ENCODE measurements at places on chromosomes 1 and 21.
A peak's percentile ranks its signal among the peaks of the same experiment; 100 is the strongest.

GRCh38 chr1:163472651-163473248 is 151.0 kb downstream of the NUF2 start:
- DNase-seq: no peak

DNA sequence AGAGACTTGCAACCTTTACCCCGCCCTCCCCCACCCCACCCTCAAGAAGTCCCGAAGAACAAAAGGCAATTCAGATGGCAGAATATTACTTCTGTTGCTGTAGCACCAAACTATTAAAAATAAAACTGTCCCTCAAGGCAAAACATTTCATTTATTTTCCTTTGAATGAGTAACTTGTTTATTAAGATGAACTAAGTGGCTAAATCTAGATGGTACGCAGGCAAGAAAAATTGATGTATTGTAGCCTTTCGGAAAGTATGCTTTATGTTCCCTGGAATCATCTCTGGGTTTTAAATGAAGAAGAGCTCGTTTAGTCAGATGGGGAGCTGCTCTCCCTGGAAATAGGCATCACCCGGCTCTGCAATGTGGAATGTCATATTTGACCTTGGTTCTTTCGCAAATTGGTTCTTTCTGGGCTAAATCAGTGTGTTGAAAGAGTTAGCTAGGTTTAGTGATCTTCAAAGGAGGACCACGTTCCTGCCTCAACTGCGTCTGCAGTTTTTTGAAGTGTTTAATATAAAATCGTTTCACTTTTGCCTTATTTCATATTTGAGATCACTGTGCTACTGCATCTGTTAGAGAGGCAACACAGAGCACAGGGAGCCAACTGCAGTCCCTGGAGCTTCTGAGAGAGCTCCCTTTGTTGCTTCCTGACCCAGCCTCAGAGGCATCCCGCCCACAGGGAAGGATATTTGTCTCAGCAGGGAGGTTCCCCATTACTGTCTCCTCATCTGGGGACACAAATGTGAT is 61.8 kb downstream of the KIF26B start:
- no peak for DNase-seq

GRCh38 chr1:8424539-8425116 is 106.7 kb downstream of the SLC45A1 start:
- peak; percentile 67 for DNase-seq

DNA sequence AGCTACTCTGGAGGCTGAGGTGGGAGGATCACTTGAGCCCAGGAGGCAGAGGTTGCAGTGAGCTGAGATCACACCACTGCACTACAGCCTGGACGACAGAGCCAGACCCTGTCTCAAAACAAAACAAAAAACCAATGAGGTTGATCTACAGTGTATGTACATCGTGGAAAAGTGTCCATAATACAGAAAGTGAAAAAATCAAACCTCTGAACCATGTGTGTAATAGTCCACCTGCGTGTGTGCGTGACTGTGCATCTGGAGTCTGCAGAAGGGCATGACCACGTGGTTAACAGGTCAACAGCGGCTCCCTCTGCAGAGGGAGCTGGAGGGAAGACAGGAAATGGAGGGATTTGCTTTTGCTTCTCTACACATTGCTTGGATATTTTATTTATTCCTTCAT is 32.4 kb upstream of the ENO1 start:
- no peak for DNase-seq

DNA sequence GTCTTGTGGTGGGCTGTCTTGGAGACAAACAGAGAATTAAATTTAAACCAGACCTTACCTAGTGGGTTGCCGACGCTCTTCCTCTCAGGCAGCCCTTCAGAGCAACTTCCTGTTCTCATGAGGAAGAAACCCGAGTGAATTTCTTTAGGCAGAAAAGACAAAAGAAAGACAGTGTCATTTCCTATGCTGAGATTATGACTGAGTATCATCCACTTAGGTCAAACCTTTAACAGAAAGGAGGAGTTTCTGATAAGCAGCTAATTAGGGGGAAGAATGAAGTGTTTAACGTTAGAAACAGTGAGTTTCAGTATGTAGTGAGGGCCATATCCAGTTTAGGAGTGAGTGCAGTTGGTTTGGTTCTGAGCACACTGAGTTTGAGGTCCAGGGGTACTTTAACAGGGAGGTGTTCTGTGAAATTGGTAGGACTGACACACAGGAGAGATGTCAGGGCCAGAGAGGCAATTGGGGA is 38.7 kb downstream of the FASLG start:
- DNase-seq: peak; percentile 43

- DNase-seq: no peak
Observed at GRCh38 chr1:166377896-166378295, 211.1 kb upstream of the FAM78B start.

- DNase-seq: no peak
Observed at GRCh38 chr1:106721790-106722189, 334.7 kb upstream of the PRMT6 start.

GRCh38 chr1:241079047-241079446 is 278.0 kb downstream of the RGS7 start:
- DNase-seq: no peak

- no peak for DNase-seq
Observed at GRCh38 chr1:34302798-34303197, 126.1 kb downstream of the C1orf94 start.

DNA sequence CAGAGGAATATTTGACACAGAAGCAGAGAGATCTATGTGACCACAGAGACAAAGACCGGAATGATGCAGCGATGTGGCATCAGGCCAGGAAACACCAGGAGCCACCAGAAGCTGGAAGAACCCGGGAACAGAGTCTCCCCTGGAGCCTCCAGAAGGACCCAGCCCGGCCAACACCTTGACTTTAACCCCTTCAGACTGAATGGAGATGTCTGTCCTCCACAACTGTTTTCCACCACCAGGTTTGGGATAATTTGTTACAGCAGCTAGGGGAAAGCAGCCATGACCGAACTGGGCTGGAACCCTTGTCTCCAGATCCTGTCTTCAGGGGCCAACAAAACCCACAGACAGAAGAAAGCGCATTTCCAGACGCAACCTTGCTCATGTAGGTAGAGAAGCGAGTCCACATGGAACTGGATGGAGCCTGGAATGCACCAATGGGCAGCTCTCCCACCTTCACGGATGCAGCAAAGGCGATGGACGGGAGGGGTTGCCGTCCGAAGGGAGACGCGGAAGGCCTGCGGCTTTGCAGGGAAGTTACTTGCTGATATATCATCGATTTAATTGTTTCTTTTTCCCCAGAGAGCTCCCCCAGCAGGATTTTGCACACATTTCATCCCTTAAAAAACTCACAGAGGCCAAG is 396.6 kb downstream of the NPHP4 start:
- no peak for DNase-seq

DNA sequence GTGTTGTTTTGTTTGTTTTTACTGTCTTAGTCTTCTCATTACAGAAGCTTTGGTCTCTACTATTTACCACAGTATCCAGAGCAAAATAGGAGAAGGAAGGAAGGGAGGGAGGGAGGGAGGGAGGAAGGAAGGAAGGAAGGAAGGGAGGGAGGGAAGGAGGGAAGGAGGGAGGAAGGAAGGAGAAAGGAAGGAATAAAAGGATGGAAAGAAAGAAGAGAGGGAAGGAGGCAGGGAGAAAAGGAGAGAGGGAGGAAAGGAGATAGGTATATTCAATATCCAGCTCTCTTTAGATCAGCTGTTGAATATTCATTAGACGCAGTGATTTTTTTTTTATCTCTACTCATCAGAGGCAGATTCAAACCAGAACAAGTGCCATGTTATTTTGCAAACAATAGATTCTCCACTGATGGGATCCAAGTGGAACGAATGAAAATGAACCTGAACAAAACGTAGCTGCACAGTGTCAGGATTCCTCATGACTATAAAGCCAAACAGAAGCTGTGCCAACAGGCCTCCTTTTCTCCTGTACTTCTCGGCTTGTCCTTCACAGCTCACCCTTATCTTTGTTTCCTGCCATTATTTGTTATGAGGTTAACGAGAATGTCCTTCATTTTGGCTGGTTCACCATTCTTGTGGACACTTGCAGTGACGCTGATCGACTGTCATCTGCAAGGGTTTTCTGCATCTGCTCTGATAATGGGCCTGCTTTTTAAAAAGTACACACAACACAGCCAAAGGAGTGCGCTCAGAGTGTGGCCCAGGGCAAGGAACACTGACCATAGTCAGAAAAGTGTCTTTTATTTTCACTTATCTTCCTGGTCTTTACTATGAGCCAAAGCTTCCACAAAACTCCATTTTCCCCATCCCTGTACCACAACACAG is 7.8 kb upstream of the NTPCR start:
- no peak for DNase-seq

DNA sequence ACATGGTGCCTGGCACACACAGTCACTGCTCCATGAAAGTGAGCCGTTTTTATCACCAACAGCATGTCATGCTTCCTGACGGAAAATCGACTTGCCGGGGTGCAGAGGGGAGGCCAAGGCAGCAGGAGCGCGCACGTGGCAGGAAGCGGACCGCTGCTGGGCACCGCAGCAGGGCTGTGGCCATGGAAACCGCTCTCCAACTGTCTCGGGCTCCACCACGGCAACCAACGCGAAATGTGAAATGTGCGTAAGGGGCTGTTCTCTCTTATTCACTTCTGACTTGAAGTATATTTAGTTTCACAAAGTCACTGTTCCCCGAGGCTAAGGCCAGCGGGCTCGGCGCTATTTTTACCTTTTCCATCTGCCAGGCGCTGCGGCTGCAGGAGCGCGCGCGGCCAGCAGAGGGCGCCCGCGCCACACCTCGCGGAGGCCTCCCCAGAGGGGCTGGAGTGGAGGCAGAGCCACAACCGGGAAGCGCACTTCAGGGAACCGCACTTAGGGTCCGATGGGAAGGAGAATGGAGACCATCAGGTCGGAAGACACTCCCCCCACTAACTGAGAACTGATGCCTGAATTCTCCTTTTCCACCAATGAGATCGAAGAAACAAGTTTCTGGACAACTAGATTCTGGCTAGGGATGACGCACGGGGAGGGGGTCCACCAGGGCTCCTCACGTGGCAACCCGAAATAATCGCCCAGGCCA is 19.7 kb downstream of the RCC2 start:
- peak; percentile 73 for DNase-seq

GRCh38 chr1:107874221-107874620 is 90.8 kb downstream of the VAV3 start:
- no peak for DNase-seq

DNA sequence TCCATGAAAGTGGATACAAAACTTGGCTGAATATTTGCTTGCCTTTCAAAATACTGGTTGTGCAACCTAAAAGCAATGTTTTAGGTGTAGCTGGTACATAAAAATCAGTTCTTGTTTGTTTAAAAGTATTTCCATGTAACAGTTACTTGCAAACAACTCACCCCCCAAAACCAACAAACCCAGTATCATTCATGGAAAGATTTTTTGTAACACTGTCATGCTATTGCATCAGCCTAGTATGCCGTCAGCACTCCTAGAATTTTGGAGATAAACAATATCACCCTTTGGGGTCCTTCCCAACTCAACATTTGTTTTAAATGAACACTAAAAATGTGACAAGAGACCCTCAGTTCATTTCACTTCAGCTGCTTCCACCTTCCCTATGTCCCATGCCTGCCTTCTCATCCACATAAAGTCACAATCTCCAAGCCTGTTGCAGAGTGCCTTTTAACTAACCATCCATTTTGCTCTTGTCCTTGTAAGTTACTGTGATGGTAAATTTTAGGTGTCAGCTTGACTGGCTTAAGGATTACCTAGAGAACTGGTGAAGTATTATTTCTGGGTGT is 425.3 kb downstream of the DUSP10 start:
- DNase-seq: no peak

DNA sequence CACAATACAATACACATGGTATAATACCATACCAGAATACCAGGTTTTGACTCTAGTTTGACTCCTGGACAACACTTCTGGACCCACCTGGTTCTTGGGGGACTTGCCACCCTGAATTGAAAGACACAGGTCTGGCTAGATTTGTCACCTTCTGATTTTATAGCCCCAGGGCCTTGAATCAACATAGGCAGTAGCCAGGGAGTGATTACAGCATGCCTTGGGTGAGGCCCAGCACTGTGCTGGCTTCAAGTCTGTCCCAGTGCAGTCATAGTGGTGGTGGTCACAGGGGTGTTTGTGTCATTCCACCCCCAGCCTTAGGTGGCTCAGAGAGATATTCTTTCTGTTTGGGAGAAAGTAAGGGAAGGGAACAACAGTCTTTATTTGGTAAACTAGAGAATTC is 23.3 kb upstream of the SNX7 start:
- no peak for DNase-seq

DNA sequence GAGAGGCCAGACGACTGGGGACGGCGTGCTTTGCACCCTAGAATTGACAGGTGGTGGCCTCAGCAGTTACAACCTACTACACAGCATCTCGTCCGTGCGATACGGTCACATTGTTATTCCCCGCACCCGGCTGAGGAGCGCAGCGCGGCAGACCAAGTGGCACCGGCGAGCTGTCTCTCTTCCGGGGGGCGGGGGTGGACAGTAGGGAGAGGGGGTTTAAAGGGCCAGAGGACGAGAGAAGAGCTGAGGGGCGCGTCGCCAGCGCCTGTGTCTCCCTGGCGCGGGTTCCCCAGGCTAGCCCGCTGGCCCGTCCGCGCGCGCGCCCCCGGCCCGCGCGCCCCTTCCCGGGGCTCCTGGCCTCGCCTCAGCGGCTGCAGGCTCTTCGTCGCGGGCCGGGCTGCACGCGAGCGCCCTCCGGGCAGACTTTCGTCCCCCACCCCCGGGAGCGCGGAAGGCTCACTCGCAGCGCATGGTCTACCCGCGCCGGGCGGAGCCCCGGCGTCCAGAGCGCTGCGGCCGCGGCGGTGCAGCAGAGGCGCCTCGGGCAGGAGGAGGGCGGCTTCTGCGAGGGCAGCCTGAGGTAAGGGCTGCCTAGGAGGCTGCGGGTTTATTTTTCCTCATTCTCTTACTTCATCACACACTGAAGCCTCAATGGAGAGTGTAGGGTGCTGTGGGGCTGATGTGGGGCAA is at the start of gene PDE4B:
TSS of gene PDE4B (plus strand) at position 227 of the 690 bp plus-strand sequence.
- no peak for DNase-seq

DNA sequence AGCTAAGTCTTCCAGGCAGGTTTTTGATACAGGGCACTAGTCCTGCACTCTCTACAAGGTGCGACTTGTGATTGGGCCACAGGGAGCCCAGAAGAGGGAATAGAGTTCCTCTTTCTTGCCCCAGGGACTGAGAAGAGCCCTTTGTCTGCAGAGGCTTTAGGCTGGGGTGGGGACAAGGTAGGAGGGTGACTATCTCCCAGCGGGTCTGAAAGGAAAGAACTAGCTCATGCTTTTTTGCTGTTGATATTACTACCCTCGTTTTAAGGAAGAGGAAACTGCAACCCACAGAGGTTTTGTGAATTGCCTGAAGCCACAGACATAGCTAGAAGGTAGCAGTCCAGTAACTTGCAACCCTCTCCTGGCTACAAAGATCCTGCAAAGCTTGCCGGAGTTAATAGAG is 615.2 kb downstream of the MATN1 start:
- no peak for DNase-seq

DNA sequence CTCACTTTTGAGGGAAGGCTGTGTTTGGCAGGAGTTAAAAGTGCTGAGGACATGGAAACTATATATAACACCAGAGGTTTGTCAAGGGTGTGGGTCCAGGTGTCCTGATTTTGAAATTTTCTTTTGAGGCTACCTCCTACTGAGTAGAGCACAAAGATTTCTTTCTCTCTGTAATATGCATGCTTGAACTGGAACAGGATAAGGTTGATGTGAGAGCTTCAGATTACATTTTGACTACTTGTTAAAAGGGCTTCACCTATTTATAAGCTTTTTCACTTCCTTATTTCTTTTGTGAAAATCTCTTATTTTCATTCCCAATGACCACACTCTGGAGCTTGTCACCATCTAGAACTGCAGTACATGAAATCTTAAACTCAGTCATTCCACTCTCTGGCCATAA is 59.8 kb upstream of the PLA2G4A start:
- no peak for DNase-seq

GRCh38 chr1:243452092-243452491 is 196.3 kb downstream of the SDCCAG8 start:
- DNase-seq: no peak

GRCh38 chr1:209105701-209106100 is 477.8 kb upstream of the CAMK1G start:
- DNase-seq: no peak
